T-helper 22 cell (primary cell): ENCODE measurements at places on chromosomes 12 and 14.

GRCh38 chr12:75360920-75361319, 26.4 kb downstream of the GLIPR1L1 start:
- DNase-seq, result no peak

- peak; percentile 62 for DNase-seq
Observed at GRCh38 chr12:14884458-14884878, 1.2 kb downstream of the MGP start.

- no peak for DNase-seq
Observed at GRCh38 chr12:104600790-104601739, 144.3 kb downstream of the CHST11 start.

DNA sequence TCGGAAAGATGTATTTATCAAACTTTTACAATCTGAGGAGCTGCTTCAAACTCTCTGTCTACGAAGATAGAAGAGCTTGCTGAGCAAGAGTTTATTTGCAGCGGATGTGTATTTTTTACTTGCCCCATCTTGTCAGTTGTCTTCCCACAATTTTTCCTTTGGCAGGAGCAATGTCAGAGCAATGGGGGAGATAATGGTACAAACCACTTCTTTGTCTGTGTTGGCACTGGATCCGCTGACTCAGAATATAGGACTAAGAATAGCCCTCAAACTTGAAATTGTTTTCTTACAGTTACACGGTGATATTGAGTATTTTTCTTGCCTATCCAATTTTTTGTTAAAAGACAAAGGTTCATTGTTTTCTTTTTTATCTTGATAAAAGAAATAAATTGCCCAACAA, 27.6 kb downstream of the HELB start:
- DNase-seq, result no peak

DNA sequence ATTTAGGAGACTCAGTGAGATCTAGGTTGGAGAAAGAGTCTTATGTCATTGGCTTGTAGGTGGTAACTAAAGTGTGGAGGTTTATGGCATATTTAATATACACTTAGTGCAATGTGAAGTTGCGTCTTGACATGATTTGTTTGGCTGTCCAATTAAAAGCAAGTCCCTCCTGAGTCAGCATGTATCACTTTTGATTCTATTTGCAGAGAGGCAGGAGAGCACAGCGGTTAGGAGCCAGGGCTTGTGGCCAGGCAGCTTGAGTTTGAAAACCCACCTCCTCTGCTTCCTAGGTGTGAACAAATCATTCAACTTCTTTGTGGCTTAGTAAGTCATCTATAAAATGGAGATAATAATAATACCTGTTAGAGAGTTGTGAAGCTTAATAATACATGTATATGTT, 68.5 kb upstream of the OTX2 start:
- no peak for DNase-seq

DNA sequence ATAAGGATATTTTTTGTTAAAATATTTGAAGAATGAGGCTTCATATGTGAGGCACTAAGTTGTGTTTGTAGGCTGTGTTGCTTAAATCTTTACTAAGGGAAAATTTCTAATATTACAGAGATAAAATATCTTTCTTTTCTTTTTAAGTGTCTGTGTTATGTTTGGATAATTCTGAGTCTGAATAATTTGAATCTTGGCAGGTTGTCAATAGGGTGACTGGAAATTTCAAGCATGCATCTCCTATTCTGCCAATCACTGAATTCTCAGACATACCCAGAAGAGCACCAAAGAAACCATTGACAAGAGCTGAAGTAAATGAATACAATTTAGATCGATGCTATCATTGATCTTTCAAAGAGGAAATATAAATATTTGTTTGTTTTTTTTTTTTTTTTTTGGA, 29.4 kb downstream of the TMPO start:
- no peak for DNase-seq

- no peak for DNase-seq
Observed at GRCh38 chr14:56650048-56650447, 70.5 kb downstream of the TMEM260 start.

DNA sequence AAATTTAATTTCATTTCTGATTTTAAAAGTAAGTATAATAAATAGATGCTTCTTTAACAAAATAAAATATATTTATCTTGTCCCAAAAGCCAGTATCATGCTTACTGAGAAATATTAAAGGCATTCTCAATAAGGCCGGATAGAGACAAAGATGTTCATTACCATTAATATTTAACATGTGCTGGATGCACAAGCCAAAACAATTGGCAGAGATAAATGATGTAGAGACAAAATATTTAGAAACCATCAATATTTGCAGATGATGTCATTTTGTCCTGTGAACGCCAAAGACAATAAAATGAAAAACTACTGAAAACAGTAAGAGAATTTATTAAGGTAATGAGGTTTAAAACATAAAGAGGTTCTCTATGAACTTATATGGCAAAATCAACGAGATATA, 313.5 kb downstream of the ITPR2 start:
- DNase-seq, result no peak

DNA sequence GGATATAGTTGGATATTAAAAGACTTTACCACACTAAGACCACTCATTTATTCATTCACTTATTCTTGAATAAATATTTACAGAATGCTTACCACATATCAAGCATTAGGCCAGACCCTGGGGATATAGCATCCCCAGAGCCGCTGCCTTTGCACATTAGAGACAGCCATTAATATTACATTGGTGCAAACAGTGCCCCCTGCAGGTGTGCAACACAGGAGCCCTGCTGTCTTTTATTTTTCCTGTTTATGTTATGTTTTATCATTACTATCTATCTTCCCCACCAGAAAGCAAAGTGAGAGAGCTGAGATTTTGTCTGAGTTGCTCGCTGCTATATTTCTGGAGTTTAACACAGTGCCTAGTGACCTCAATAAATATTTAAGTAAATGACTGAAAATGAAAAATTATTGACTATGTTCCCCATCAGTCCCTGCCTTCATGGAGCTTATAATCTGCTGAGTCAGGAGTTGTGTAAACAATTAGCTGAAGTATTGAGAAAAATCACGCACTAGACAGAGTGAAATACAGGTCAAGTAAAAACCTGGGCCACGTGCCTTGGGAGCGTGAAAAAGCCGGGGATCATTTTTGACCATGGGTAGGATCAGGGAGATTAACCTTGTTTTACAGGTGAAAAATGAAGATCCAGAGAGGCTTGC, 301.6 kb downstream of the PCNX1 start:
- DNase-seq, result no peak

GRCh38 chr12:13250416-13250815, 53.9 kb downstream of the EMP1 start:
- no peak for DNase-seq

DNA sequence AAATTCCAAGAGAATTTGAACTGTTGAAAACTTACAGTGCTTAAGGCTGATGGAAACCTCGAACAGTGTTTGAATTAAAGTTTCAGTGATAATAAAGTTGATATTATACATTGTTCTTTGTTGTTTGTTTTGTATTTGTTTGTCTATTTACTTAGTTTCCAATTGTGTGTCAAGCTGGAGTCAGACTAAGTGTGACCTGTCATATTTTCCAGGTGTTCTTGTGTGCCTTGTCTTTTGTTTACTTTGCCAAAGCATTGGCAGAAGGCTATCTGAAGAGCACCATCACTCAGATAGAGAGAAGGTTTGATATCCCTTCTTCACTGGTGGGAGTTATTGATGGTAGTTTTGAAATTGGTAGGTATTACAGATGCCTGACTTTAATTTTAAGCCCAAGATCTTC, 6.0 kb downstream of the SLCO1C1 start:
- no peak for DNase-seq

- no peak for DNase-seq
Observed at GRCh38 chr14:96638041-96638855, 136.1 kb downstream of the PAPOLA start.

DNA sequence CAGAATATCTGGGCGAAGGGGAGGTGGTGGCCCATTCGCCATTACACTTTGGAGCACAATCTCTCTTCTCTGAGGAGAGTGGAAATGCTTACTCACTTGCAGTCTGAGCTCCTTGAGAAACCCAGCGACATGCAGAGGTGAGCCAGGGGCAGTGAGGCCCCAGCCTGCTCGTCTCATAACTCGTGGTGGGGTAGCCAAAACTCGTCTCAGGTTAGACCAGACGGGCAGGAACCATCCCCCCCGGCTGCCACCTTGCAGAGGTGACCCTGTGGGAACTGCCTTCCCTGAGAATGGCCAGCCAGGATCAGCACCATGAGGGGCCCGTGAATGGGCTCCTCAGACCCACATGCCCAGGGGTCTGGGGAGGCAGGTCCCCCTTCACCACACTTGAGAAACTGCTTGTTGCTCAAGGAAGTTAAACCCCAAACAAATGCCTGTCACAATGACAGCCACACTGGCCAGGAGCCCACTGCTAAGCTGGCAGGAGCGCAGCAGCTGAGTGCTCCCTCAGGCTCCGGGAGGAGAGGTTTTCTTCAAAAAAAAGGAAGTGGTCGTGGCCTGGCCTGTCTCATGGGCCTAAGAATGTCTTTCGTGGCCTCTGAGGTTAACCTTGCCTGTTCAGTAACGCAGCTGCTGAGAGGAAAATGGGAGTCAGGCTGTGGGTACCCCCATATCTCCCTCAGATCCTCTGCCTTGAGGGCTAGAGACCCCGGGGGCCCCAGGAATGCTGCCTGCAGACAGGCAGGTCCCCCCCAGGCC, 9.2 kb upstream of the ALDH2 start:
- DNase-seq, result no peak

DNA sequence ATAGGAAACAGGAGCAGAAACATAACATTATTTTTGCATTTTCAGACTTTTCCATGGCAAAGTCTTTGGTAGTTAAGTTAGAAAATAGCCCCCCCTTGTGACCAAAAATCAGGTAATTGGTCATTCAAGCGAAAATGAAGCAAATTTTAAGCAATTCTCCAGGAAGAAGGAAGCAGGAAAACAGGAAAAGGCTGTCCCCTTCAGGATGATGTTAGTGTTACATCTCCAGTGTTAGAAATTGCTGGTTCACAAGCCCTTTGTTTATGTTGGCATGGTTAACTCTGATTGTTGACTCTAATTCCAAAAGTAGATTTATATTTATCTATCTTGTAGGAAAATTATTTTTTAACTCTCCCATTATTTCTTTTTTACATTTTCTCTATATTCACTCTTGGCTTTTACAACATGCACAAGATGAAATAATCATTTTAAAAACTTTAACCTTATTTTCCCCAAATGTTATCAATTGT, 18.8 kb upstream of the GAS2L3 start:
- DNase-seq, result no peak

GRCh38 chr12:18696971-18697602, 40.7 kb downstream of the PLCZ1 start:
- no peak for DNase-seq

GRCh38 chr14:72839351-72839750, 54.5 kb downstream of the DPF3 start:
- no peak for DNase-seq

DNA sequence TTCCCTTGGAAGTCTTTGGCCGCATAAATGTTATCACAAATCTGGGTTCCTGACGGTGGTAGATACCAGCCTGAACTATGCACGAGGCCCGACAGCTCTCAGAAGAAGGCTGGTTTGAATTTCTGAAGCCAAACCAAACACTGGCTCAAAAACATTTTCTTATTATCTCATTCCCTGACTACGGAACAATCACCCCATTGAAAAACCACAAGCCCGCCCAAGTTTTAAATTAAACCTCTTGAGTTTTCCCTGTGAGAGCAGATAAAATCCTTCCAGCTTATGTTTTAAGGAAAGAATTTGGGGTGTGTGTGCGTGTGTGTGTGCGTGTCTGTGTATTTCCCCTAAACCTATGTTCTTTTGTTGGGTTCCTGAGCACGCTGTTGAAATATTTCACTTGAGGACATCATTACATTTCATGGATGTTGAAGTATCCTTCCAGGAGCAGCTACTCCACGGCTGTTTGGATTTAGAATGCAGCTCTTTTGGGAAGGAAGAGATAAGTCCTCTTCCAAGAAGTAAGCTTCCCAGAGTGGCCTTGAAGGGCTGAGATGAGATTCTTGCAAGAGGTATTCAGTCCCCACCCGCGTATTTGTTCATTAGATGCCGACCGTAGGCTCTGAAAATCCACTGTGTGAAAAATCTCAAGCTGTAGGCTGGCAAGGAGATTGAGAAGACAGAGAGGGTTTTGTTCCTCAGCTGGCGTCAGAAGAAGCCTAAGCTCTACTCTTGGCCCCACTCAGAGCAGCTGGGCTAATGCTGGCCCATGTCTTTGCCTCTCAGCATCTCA, 131.0 kb upstream of the NCOR2 start:
- DNase-seq, result no peak

- peak; percentile 38 for DNase-seq
Observed at GRCh38 chr14:96592591-96593386, 90.6 kb downstream of the PAPOLA start.

DNA sequence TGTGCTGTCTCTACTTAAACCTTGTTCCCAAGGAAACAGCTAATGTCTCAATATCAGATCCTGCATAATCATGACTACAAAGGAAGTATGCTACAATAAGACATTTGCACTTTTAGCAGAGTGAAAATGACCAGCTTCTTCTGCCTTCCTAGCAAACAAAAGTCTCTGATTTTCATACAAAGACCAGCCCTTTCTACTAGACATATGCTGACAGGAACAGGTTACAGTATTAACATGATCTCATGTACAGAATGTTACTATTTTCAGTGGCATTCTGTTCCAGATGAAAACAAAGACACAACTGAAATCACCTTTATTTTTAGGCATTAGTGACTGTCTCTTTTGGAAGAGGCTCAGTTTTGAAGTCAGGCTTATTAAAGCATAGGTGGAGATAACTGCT, 228.6 kb downstream of the MED13L start:
- DNase-seq, result no peak

- DNase-seq, result no peak
Observed at GRCh38 chr14:35556548-35556947, 22.6 kb downstream of the INSM2 start.

GRCh38 chr14:97267509-97267908, 470.3 kb downstream of the VRK1 start:
- DNase-seq, result no peak

GRCh38 chr12:124833693-124834122, 30.0 kb downstream of the SCARB1 start:
- DNase-seq, result no peak

GRCh38 chr12:106049546-106049945, 89.2 kb downstream of the NUAK1 start:
- DNase-seq, result no peak

GRCh38 chr14:87756661-87757060, 236.3 kb downstream of the GALC start:
- DNase-seq, result no peak

DNA sequence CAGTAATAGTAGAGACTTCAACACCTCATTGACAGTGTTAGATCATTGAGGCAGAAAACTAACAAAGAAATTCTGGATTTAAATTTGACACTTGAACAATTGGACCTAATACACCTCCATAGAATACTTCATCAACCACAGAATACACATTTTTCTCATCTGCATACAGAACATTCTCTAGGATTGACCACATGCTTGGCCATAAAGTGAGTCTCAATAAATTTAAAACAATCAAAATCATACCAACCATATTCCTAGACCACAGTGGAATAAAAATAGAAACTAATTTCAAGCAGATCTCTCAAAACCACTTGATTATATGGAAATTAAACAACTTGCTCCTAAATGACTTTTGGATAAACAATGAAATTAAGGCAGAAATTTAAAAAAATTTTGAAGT, 82.3 kb downstream of the SLC38A4 start:
- no peak for DNase-seq

GRCh38 chr12:1422604-1423315, 171.6 kb downstream of the FBXL14 start:
- DNase-seq, result no peak

- no peak for DNase-seq
Observed at GRCh38 chr14:66752109-66752508, 244.2 kb downstream of the GPHN start.

GRCh38 chr14:92465353-92466055, 48.1 kb upstream of the RIN3 start:
- no peak for DNase-seq

GRCh38 chr12:27826076-27826475, 46.0 kb upstream of the MANSC4 start:
- DNase-seq, result no peak
